Effector memory CD8-positive, alpha-beta T cell (primary cell): ENCODE measurements at places on chromosomes 2 and 18.

- no peak for DNase-seq
These were observed 7.0 kb downstream of the USP34 start for GRCh38 chr2:61463769-61464475.

DNA sequence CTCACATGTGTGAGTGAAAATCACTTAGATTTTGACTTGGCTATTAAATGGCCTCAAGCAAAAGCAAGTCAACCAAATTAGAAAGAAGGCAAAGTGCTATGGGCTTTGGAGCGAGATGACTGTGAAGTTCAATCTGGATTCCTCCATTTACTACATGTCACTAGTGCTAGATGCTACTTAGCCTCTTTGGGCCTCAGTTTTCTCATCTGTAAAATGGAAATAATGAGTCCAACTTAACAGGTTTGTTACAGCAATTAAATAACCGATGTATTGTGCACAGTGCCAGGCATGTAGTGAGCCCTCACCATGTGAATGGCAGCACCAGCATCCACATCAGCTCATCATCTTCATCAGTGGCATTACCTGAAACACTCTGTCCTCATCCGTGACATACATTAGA is 376.3 kb downstream of the MTX2 start:
- DNase-seq, result no peak

- DNase-seq, result no peak
These were observed 1.3 kb upstream of the PSMD14 start for GRCh38 chr2:161306919-161307318.

DNA sequence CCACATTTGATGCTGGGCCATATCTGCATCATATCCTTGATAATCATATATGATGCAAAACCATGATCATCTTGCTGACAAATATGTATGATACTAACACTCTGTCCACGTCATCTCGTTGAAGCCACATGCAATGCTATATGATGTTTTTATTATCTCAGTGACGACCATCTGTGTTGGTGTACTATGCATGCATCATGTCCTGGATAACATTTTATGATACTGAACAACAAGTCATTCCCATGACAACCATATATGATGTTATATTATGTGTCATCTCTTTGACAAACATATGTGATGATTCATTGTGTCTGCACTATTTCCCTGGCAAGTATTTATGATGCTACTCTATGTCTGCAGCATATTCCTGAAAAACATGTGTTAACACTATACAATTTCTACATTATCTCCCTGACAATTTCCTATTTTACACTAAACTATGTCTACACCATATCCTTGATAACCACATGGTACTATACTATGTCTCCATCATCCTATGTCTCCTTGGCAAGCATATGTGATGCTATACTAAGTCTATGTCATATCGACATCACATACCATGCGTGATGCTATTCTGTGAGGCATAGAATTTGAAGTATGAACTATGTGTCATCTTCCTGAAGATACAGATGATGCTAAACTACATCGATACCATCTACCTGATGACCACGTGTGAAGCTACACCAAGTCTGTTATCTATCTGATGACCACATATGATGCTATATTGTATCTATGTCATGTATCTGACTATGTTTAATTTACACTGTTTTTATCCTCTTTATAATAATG is 37.0 kb downstream of the DAW1 start:
- DNase-seq, result no peak

DNA sequence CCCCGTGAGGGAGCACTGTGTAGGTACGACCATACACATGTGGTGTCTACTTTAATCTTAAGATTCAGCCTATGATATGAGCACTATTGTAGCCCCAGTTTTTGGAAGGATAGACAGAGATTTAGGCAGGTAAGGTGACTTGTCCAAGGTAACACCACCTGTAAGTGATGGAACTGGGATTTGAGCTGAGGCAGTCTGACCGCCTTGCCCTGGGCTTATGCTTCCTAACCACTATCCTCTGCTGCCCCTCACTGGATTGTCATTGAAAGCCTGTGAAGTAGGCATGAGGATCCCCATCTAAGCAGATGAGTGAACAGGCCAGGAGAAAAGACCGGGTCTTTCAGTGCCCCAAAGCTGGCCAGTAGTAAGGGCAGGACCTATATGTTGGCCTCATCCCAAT is 343.8 kb downstream of the CYRIA start:
- DNase-seq, result no peak

- DNase-seq, result no peak
These were observed 208.9 kb downstream of the ASB1 start for GRCh38 chr2:238635647-238636051.
